Activated effector memory CD4-positive, alpha-beta T cell treated with Interleukin-2 at 50 U/mL for 16 hours (primary cell): ENCODE measurements at places on chromosomes 5 and 9.

DNA sequence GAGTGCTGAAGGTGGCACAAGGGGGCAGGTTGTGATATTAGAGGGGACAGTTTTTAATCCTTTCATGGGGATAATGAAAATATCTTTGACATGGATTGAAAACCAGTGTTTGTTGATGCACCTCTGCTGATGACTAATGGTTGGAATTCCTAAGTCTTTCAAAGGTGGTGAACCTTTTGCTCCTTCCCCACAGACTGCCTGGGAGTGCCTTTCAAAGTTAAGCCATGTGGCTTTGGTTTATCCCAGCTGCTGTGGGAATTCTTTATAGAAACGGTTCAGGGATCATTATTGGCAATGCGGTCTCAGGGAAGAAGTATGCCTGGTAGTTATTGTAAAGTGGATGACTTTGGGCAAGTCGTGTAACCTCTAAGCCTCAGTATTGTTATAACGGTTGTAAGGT, 45.7 kb downstream of the PIP5K1B start:
- DNase-seq, result no peak

DNA sequence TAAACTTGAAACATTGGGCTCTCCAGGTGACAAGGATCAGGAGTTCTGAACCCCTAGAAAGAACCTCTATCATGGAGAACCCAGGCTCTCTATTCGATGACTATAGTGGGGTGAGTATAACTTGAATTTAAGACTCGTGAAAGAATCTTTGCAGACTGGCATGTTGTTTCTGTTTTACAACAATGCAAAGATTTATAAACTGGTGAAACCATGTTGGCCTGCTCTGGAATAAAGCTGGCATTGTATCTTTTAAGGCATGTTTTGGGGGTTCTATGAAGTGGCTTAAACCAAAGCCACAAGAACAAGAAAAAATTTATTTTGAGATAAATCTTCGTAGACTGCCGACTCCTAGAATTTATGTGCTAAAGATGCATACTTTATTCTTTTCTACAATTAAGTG, 9.8 kb upstream of the GDNF start:
- DNase-seq, result no peak

DNA sequence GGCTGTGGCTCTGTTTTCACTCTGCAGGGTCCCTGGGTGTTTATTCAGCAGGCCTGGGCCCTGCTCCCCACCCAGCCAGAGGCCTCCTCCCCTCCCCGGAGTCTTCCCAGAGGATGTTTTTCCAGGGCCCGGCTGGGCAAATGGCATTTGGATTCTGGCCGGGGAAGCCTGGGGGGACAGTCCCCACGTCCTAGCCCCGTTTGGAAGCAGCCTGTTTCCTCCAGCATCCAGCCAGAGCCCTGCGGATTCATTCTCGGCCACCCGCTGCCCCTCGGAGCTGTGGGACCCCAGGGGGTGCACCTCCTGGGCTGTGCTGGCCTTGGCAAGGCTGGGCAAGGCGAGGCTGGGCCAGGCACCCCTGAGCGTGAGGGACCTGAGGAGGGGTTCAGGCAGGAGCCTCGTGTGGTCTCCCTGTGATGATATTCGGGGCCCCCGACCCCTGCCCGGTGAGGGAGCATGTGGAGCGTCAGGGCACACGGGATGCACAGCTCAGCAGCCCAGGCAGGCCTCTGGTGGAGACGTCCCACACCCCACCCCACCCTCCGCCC, 48.8 kb upstream of the EGFL7 start:
- DNase-seq, result no peak

DNA sequence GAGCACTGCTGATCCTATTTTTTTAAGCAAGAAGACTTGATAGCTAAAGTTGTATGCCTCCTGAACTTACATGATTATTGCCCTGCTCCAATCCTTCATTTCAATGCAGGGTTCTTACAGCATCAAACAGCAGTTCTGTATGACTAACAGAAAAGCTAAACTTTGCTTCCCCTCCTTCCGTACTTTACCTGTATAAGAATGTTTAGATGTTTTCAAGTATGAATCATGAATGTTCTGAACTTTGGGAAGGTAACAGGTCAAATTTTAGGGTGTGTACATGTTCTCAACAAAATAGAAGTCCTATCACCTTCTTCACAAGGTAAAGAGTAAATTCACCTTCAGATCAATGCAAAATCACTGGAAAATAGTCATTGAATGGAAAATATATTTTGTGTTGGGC, 972.6 kb upstream of the SEMA6A start:
- DNase-seq, result no peak

- DNase-seq, result no peak
Measured at GRCh38 chr9:113631871-113632665, 168.5 kb downstream of the RGS3 start.

DNA sequence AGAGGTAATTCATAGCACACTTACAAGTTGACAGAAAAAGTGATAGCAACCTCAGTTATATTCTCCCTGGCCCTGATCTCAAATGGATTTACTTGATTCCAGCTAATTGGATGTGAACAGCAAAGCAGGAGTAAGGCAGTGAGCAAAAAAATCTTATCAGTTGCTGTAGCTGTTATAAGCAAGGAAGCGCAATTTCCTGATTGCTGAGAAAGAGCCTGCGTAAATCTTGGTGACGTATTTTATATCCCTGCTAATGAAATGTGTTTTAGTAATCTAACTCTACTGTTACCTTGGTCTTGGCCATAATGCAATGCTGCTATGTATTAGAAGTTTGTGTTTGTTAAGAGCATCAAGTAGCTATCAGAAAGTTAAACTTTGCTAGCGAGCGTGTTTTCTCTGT, 661.2 kb upstream of the SEMA6A start:
- DNase-seq, result no peak

DNA sequence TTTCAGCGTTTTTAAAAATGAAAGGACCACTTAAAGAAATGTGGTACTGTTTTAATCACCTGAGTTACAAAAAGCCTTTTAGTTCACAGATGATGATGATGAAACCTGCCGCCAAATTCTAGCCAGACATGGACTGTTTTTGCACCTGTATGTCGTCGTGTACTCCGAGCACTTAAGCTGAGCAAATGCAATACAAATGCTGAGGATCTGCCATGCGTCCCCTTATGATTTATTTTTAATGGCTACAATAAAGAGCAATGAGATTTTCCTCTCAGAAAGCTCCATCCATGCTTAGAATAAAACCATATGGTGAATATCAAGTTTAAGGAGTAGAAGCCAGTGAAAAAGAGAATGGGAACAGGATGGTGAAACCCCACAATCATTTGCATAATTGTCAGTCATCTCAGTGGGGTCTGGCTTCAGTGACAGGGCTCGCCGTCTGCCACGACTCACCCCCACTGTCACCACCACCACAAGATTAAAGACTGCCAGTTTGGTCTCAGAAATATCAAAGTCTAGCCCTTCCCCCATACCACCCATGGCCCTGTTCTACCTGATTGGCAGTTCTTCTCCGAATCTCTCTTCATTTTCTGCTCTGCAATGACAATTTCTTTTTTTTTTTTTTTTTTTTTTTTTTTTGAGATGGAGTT, 159.9 kb downstream of the GOLPH3 start:
- DNase-seq, result no peak

DNA sequence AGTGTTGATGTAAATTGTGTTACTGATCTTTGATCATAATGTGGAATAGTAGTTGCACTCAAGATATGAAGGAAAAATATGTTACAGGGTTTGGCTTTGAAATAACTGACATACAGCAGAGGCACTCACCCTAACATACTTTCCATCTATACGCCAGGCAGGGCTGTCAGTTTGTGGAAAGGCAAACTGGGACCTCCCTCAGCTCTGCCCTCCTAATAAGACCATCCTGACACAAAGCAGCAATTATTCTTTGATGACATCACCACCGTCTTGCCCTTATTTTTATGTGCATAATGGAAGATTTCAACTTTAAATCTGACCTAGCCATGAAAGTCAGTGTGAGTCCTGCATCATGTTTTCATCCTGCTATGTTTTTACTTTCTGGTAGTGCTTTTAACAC, 42.9 kb downstream of the ITGA1 start:
- no peak for DNase-seq

- DNase-seq, result no peak
Measured at GRCh38 chr5:56803025-56803424, 12.3 kb upstream of the MAP3K1 start.
